ENCODE measurements at places on chromosomes 6 and 20. TPM values are rescaled to one million over a fixed set of nuclear protein-coding genes. Genes with fewer than 3 reads are reported as not detected.

Gene FLRT3
- 2.4 TPM for total RNA-seq

Gene UBD
- 0.41 TPM for total RNA-seq

Gene HTR1B
- 0.22 TPM for total RNA-seq

Gene MOCS3
- total RNA-seq: 6.1 TPM

Gene COL21A1
- 0.84 TPM for total RNA-seq

Gene GPSM3
- 0.40 TPM for total RNA-seq

Gene BYSL
- total RNA-seq: 47.6 TPM

Gene CLPSL1
- not detected for total RNA-seq

Gene SLC22A16
- not detected for total RNA-seq

Gene GNAS-AS1
- not detected for total RNA-seq

Gene HLA-DMB
- 1.7 TPM for total RNA-seq

Gene GLO1
- 93.7 TPM for total RNA-seq

Gene LY6G6C
- 0.09 TPM for total RNA-seq

Gene CTCFL
- 0.02 TPM for total RNA-seq

Gene PBOV1
- total RNA-seq: not detected

All from A549 treated with AZD2906 at 1 μM for 4 hours (cell line).